Smooth muscle cell of bladder (primary cell): ENCODE measurements at places on chromosomes 5 and 9. TPM values are rescaled to one million over a fixed set of nuclear protein-coding genes. Genes with fewer than 3 reads are reported as not detected.

PCDHA9 gene
- under 0.01 and 0.18 TPM in 2 replicates for total RNA-seq

C9orf50 gene
- total RNA-seq: 0.14 and 0.18 TPM in 2 replicates

SLC2A6 gene
- 12.9 and 14.1 TPM in 2 replicates for total RNA-seq

B4GALT1 gene
- 32.7 and 54.3 TPM in 2 replicates for total RNA-seq

JAKMIP2 gene
- total RNA-seq: under 0.01 and 0.57 TPM in 2 replicates

CAPSL gene
- total RNA-seq: 0.14 TPM in 1 of 2 replicates, not detected in the other

CARTPT gene
- not detected in 2 replicates for total RNA-seq

PIP5KL1 gene
- total RNA-seq: 2.6 and 3.0 TPM in 2 replicates

NACC2 gene
- total RNA-seq: 15.1 and 24.2 TPM in 2 replicates

HNRNPA0 gene
- 10.2 and 13.8 TPM in 2 replicates for total RNA-seq

CDC42SE2 gene
- total RNA-seq: 17.3 and 18.1 TPM in 2 replicates
